Fibroblast of lung (primary cell): ENCODE measurements at places on chromosomes 7 and 10. TPM values are rescaled to one million over a fixed set of nuclear protein-coding genes. Genes with fewer than 3 reads are reported as not detected.

GRCh38 chr10:62071846-62072281 lies 170.4 kb downstream of the ARID5B start:
- H3K27ac ChIP-seq, result peak overlapping the region; percentile 48
- DNase-seq, result no peak
- H3K4me3 ChIP-seq, result no peak overlapping the region
- H3K4me1 ChIP-seq, result peaks cover 36% of the 10 kb centered on the region
- no peaks in the 10 kb centered on the region for H3K27me3 ChIP-seq

IPMK gene
- polyA plus RNA-seq, result 2.5 and 3.6 TPM in 2 replicates

- no peaks in the 10 kb centered on the region for H3K27me3 ChIP-seq
- no peak for DNase-seq
- no peak overlapping the region for H3K4me3 ChIP-seq
These were observed 37.4 kb upstream of the DUSP5 start for GRCh38 chr10:110460111-110460809.

GRCh38 chr7:101998029-101998905 lies 180.8 kb downstream of the CUX1 start:
- no peaks in the 10 kb centered on the region for H3K4me1 ChIP-seq
- no peak for DNase-seq
- H3K4me3 ChIP-seq, result no peak overlapping the region
- H3K27ac ChIP-seq, result no peak overlapping the region
- H3K36me3 ChIP-seq, result no peaks in the 10 kb centered on the region
- no peaks in the 10 kb centered on the region for H3K27me3 ChIP-seq

SEMA3D gene
- 4.1 and 13.6 TPM in 2 replicates for polyA plus RNA-seq

ZMIZ1 gene
- polyA plus RNA-seq, result 6.3 and 18.1 TPM in 2 replicates

DNA sequence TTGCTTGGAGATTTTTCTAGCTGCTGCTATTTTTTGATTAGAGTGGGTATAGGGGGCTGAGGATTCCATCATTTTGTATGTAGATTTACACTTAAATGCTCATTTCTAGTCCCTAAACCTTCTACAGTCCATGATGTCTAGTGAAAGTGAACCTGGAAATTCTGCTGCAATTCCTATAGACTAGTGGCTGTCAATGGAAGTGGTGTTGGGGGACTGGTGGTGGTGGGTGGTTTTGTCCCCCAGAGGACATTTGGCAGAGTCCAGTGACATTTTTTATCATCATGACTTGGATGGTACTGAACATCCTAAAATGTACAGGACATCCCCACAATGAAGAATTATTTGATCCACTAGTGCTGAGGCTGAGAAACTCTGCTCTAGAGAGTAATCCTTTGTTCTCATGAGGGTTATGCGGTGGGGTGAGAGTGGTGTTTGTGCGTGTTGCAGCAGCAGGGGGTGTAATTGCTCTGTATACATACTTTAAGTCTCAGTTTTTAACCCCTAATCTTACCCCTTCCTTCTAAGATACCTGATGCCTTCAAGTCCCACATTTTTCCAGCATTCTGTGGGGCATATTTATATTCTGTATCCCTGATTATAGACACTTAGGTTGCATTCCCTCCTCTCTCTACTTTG lies 35.0 kb downstream of the KIF11 start:
- H3K4me3 ChIP-seq, result no peak overlapping the region
- peaks cover 1% of the 10 kb centered on the region for H3K36me3 ChIP-seq
- H3K4me1 ChIP-seq, result no peaks in the 10 kb centered on the region
- no peak overlapping the region for H3K27ac ChIP-seq
- no peaks in the 10 kb centered on the region for H3K27me3 ChIP-seq
- peak; percentile 22 for DNase-seq

DNA sequence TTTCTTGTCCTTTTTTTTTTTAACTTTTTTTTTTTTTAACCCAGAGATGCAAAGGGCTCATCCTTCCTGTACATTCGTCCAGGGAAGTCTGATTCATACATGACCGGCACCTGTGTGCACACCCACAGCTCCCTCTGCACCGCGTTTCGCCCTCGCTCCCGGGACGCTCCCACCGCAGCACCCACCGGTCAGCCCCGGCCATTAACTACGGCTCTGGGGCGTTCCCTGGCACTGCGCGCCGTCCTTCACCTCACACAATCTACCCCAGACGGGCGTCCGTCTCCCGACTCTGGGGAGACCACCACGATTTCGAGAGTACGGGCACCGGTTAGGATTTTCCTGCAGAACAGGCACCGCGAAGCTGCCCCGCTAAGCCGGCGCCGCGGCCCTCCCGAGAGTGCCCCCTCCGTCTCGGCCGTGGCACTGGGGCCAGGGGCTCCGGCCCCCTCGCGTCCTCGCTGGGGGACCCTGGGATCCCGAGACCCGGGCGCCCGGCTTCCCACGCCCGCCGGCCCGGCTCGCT lies 452 bp downstream of the ATE1 start:
- no peaks in the 10 kb centered on the region for H3K36me3 ChIP-seq
- no peaks in the 10 kb centered on the region for H3K27me3 ChIP-seq
- DNase-seq, result peak; percentile 32
- peak overlapping the region; percentile 89 for H3K4me3 ChIP-seq
- peak overlapping the region; percentile 97 for H3K27ac ChIP-seq

DNA sequence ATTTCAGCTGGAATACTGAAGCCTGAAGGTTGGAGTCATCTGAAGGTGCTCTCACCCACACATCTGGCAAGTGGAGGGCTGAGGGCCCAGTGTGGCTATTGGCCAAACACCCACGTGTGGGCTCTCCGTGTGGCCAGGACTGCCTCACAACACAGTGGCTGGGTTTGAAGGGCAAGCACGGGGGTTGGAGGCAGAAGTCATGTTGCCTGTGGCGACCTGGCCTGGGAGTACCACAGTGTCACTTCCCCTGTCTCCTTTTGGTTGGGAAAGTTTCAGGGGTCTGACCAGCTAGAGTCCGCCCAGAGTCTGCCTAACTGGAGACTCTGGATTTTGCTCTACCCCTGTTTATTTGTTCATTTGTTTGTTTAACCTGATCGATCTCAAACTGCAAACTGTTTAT lies 169.5 kb downstream of the DNAJB6 start:
- DNase-seq, result no peak
- no peaks in the 10 kb centered on the region for H3K4me1 ChIP-seq
- no peak overlapping the region for H3K4me3 ChIP-seq
- H3K36me3 ChIP-seq, result no peaks in the 10 kb centered on the region
- H3K27me3 ChIP-seq, result no peaks in the 10 kb centered on the region

DNA sequence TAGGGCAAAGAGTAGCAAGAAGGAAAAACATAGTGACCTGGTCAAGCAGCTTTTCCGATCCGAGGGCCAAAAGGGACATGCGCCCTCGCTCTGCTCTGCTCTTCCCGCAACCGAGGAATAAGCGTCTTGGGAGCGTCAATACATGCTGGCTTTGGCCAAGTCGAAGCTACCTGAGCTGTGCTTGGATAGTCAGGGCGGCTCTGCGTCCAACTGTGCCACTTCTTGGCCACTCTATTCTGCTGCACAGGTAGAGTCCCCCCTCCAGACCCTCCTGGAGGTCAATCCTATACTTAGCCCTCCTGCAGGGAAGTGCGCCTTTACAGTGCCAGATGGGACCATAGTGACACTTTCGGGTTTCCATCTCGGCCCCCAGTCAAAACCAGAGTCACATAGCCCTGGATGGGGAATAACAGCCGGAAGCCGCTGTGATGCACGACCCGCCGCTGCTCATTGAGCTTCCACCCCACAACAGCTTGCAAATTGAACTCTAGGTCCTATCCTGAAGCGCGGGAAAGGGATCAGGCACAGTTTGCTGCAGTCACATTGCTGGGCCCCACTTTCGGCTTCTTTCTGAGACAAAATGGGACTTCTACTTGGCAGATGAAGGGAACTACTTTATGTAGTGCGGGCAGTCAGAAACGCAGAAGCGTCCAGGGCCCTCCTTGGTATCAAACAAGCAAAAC lies 1.1 kb upstream of the HPSE2 start:
- H3K27ac ChIP-seq, result no peak overlapping the region
- H3K4me1 ChIP-seq, result no peaks in the 10 kb centered on the region
- peaks cover 19% of the 10 kb centered on the region for H3K27me3 ChIP-seq
- no peaks in the 10 kb centered on the region for H3K36me3 ChIP-seq
- H3K4me3 ChIP-seq, result no peak overlapping the region

CPED1 gene
- 70.2 and 83.2 TPM in 2 replicates for polyA plus RNA-seq

DNA sequence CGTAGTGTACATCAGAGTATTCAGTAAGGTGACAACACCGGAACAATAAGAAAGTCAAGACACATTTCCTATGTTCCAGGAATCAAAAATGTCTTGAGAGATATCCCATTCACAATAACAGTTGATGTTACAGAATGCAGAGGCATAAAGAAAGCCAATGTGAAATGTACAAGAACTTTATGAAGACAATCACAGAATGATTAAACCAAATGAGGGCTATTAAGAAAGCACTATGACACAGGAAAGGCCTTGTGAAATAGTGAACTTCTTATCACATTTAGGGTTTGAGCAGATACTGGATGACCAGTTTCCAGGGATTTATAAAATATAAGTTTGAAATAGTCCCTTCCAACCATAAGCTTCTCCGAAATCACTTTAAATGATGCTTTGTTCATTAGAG lies 52.7 kb downstream of the VWDE start:
- DNase-seq, result no peak
- no peak overlapping the region for H3K27ac ChIP-seq
- no peak overlapping the region for H3K4me3 ChIP-seq
- no peaks in the 10 kb centered on the region for H3K36me3 ChIP-seq

GRCh38 chr10:47349941-47350371 lies 1.8 kb downstream of the RBP3 start:
- no peak overlapping the region for H3K27ac ChIP-seq
- H3K4me1 ChIP-seq, result no peaks in the 10 kb centered on the region
- no peak for DNase-seq
- H3K27me3 ChIP-seq, result no peaks in the 10 kb centered on the region
- no peak overlapping the region for H3K4me3 ChIP-seq

- no peak for DNase-seq
- H3K4me1 ChIP-seq, result no peaks in the 10 kb centered on the region
- no peak overlapping the region for H3K27ac ChIP-seq
- no peaks in the 10 kb centered on the region for H3K36me3 ChIP-seq
These were observed 409.0 kb upstream of the NRP1 start for GRCh38 chr10:33743429-33743857.

ELFN1 gene
- 0.16 and 0.26 TPM in 2 replicates for polyA plus RNA-seq

DNA sequence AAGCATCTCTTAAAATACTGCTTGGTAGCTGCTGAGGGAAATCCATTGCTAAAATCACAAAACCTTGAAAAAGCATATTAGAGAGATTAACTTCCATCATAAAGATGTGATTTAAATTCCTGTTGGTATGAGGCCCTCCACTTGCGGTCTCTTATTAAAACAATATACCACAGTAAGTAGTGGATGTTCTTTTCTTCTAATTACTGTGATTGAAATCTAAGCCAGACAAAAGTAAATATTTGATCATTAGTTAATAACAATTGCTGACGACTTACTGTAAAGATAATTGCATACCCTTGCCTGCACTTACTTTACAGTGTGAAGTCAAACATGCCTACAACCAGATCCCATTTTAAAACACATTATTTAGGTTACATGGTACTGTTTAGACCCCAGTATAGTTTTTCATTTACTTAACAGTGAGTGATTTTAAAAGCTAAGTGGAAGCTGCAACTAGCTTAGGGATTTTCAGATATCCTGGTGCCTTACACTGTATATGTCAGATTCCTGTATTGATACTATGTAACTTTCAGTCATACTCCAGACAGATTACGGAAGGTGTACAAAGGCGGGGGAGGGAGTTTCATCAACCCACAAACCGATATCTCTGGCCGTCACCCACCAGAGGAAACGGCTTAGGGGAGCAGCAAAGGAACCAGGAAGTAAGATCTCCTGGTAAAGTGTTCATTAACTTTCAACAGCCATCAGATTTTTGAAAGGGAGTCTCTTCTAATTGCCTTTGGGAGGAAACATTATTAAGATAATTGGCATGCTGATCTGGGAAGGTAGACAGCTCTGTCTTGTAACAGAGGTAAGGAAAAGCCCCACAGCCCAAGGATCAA lies 986 bp downstream of the NRP1 start:
- H3K4me1 ChIP-seq, result peaks cover 5% of the 10 kb centered on the region
- H3K27ac ChIP-seq, result peak overlapping the region; percentile 89
- peak; percentile 34 for DNase-seq
- H3K36me3 ChIP-seq, result peaks cover 11% of the 10 kb centered on the region
- no peaks in the 10 kb centered on the region for H3K27me3 ChIP-seq

GRCh38 chr10:90451283-90451682 lies 406.6 kb downstream of the HTR7 start:
- H3K36me3 ChIP-seq, result no peaks in the 10 kb centered on the region
- H3K27me3 ChIP-seq, result no peaks in the 10 kb centered on the region
- H3K4me3 ChIP-seq, result no peak overlapping the region
- H3K4me1 ChIP-seq, result no peaks in the 10 kb centered on the region
- DNase-seq, result peak; percentile 35

DNA sequence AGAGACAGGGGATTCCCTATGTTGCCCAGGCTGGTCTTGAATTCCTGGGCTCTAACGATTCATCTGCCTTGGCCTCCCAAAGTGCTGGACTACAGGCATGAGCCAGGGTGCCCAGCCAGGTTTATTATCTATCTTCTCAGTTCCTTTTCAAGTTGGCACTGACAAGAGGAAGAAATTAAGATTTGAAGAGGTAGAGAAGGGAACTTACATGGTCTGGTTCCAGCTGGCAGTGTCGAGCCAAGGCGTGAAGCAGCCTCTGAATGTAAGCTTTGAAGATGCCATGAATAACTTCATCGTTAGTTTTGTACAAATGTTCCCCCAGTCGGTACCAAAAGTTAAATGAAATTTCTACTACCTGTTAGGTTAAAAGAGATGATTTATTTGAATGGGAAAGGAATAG lies 57.7 kb downstream of the TNPO3 start:
- DNase-seq, result peak; percentile 11
- no peaks in the 10 kb centered on the region for H3K4me1 ChIP-seq
- peaks cover 5% of the 10 kb centered on the region for H3K36me3 ChIP-seq
- H3K27ac ChIP-seq, result no peak overlapping the region
- no peaks in the 10 kb centered on the region for H3K27me3 ChIP-seq

DNA sequence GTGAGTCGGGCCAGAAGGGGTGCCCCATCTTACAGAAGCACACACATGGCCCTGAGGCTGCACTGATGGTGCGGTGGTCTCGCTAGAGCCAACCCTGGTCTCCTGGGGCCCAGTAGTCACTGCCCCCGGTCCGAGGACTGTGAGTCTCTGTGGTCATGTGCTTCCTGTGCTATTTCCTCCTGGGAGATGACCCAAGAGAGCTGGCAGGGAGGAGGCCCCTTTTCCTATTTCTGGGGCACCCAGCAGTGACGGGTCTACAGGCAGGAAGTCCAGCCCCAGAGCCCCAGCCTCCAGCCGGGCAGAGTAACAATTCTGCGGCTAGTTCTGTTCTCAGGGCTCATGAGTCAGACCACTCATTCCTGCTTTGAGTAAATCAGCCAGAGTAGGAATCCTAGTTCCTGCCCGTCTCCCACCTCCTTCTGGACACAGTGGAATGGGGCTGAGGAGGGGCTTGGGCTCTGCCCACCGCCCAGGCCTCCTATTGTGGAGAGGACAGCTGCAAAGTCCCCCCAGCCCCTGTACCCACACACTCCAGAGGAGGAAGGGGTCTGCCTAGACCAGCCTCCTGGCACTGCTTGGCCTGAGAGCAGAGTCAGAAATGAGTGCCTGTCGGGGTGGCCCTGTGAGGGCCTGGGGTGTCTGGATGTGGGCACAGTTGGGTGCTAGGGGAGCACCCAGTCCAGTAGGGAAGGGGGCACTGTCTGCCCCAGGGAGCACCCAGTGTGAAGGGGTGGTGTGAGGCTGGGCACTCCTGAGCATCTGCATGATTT lies 80.5 kb upstream of the PPIF start:
- H3K4me3 ChIP-seq, result no peak overlapping the region
- peak; percentile 95 for DNase-seq
- H3K36me3 ChIP-seq, result peaks cover 14% of the 10 kb centered on the region
- peak overlapping the region; percentile 92 for H3K27ac ChIP-seq
- no peaks in the 10 kb centered on the region for H3K27me3 ChIP-seq

GRCh38 chr7:20307119-20307518 lies 23.6 kb upstream of the ITGB8 start:
- H3K36me3 ChIP-seq, result no peaks in the 10 kb centered on the region
- H3K27ac ChIP-seq, result no peak overlapping the region
- DNase-seq, result peak; percentile 66
- no peaks in the 10 kb centered on the region for H3K4me1 ChIP-seq
- H3K4me3 ChIP-seq, result no peak overlapping the region
- no peaks in the 10 kb centered on the region for H3K27me3 ChIP-seq

CYP2C18 gene
- 0.02 TPM in 1 of 2 replicates, not detected in the other for polyA plus RNA-seq
